ENCODE measurements at places on chromosomes 3 and 15.

GRCh38 chr3:9206287-9206686 lies 43.2 kb downstream of the SRGAP3 start:
- no peak for DNase-seq

GRCh38 chr3:50644561-50644960 lies 27.6 kb downstream of the MAPKAPK3 start:
- DNase-seq = no peak

- no peak for DNase-seq
Observed at GRCh38 chr3:32684029-32684799, 774 bp upstream of the CNOT10 start.

GRCh38 chr15:43998607-43999006 lies 171.8 kb downstream of the WDR76 start:
- DNase-seq = no peak

GRCh38 chr3:11944052-11944673 lies 60.0 kb upstream of the SYN2 start:
- DNase-seq = no peak
